ENCODE measurements at places on chromosomes 5 and 9.

DNA sequence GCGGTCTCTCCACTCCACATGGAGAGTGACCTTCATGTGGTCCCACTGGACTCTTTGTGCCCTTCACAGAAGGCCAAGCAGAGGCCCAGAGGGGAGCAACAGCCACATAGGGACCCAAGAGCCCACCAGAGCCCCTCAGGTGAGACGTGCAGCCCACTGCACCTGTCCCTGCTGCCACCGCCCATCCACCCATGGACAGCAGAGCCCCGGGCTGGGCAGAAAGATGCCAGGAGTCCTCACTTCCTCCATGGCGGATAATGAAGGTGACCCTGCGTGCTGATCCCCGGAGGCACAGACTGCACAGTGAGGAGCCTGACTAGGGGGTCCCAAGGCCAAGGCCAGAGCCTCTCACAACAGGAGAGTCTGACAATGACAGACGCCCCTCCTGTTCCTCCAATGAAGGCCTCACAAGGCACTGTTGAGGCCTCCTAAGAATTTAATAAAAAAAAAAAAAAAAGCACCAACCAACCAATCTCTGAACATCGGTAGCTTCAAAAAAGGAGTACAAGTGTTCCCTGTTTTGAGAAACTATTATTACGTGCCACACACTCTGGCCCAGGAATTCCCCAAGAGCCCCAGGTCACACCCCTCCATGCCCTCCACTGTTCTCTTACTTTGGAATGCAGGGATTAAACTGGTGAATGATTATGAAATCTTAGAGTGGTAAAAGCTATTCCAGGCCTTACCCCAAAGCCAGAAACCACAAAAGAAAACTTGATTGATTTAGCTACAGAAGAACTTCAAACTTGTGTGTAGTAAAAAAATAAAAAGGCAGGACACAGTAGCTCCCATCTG lies 2.8 kb upstream of the PPP1R26 start:
- no peak for DNase-seq

- no peak for DNase-seq
These were observed 189.7 kb upstream of the TLE4 start for GRCh38 chr9:79382044-79382443.

DNA sequence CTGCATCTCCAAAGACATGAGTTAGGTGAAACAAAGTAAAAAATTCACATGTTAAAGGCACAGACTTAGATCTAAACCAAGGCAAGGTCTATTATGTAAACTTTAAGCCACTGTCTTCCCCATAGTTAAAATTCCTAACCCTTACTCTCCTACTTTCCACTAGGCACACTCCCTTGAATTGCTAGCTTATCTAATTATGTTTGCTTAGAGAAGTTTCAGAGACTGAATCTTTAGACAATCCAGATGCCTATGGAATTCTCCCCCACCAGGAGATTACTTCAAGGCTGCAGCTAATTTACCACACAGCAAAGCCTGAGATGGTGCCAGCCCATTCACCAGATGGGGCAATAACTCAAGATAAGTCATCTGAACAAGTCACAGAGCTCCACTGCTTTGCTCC lies 803.1 kb upstream of the COX7C start:
- DNase-seq: no peak

DNA sequence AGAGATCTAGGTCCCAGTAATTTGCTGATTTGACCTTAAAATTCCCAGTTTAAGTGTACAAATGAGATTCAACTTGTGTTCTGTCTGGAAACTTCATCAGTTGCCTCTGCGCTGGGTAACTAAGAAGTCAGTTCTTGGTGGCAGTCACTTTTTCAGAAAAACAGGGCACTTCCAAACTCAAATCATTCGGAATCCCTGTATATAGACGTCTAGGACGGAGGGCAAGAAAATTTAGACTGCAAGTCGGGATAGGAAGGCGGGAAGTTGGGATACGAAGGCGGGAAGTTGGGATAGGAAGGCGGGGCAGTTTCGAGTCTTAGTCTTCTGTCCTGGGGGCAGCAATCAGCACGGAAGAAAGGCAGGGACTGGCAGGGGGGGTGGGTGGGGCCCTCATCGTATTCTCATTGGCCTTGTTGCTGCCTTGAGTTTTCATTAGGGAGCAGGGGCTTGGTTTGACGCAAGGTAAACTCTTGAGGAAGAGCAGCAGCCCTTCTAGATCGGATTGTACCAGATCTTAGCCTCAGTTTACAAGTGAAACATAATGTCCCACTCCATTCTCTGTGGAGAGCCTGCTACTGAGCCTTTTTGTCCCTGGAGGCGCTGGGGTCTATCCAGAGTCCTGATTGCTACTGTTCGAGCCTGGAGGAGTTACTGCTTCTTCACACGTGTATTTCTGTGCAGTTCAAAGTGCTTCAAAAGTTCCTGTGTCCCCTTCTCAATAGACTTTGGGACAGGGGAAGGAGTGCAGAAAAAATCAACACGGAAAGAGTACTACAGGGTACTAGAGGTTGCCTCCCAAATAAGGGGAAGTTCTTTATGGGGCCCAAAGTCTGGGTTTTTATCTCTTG lies 2.7 kb upstream of the PURA start:
- no peak for DNase-seq

GRCh38 chr9:98430535-98431292 lies 175.3 kb upstream of the TBC1D2 start:
- no peak for DNase-seq

GRCh38 chr5:672329-673160 lies 20.6 kb downstream of the TPPP start:
- DNase-seq: peak; percentile 57

GRCh38 chr9:32533336-32533735 lies 7.3 kb upstream of the RIGI start:
- DNase-seq: no peak

GRCh38 chr5:144202072-144202471 lies 31.4 kb downstream of the KCTD16 start:
- DNase-seq: no peak

- DNase-seq: no peak
These were observed 7.6 kb upstream of the TRMT10B start for GRCh38 chr9:37745970-37746369.

DNA sequence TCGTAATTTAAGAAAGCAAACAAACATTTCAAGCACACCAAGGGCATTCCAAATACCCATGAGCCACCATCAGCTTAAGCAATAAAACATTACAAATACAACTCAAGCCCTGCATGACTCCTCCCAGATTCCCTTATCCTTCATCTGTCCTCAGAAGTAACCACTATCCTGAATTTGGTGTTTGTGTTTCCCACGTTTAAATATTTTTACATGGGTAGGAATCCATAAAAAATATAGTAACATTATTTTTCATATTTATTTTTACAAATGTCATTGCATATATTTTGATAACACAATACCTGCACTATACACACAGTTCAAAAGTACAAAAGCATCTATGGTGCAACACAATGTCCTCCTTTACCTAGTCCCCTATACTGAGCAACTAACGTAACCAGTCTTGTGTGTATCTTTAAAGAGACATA lies 6.4 kb downstream of the PRKAA1 start:
- no peak for DNase-seq

DNA sequence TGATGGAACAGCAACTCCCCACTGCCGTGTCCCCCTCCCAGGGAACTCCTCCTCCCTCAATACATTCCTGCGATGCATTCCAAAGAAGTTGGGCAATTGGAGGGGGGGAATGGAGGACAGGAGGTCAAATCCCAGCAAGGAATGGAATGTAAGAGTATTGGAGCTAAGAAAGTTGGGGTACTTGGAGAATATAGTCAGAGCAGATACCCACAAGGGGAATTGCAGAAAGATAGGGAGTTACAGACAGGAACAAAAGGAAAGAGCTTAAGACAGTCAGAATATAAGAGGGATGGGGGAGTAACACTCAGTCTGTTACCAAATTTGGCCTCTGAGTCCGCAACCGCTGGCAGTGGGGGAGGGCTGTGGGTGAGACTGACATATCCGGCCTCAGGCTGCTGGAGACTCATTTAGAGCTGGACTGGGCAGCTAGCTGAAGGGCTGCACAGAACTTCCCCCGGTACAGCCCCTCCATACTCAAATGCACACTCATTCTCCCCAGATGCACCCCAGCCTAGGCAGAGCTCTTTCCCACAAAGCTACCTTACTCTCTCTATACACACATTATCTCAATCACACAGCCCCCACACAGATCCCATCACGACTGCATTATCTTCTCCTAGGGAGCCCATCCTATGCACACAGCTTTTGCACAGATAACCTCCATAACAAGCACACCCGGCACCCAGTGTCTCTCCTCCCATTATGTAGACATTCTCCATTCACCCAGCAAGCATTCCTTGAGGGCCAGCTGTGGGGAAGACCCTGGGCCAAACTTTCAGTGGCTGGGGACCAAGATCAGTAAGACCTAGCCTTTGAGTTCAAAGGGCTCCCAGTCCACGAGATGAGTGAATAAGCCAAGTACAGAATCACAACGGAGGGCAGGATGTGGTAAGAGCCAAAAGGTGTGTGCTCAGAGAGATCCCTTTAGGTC lies 3.7 kb downstream of the TLN1 start:
- peak; percentile 79 for DNase-seq

- DNase-seq: no peak
These were observed 383.9 kb downstream of the SH3GL2 start for GRCh38 chr9:17962747-17963146.

DNA sequence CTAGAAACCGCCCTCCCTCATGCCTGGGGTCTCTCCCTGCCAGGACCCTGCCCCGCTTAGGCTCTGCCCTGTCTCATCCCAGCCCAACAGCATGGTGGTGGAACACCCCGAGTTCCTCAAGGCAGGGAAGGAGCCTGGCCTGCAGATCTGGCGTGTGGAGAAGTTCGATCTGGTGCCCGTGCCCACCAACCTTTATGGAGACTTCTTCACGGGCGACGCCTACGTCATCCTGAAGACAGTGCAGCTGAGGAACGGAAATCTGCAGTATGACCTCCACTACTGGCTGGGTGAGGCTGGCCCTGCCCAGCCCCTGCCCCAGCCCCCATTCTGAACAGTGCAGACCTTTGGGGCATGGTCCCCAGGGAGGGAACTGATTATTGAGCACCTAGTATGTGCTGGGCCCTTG lies 33.9 kb downstream of the GSN start:
- DNase-seq: no peak

GRCh38 chr5:157890836-157891597 lies 32.1 kb upstream of the CLINT1 start:
- DNase-seq: no peak

DNA sequence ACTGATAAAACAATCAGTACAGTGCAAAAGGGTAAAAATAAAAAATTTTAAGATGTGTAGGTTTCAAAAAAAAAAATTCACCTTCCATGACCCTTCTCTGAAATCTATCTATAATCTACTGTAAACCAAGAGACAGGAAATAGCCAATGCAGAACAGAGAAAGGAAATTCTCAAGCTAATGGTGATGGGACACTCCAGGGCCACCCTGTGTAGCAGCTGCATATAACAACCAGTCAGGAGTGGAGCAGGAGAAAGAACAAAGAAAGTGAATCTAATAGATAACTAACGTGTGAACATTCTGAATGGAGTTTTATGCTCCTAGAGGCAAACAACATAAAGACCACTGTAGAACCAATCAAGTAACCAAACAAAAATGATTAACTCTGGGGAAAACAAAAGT lies 16.6 kb downstream of the SPTLC1 start:
- no peak for DNase-seq

DNA sequence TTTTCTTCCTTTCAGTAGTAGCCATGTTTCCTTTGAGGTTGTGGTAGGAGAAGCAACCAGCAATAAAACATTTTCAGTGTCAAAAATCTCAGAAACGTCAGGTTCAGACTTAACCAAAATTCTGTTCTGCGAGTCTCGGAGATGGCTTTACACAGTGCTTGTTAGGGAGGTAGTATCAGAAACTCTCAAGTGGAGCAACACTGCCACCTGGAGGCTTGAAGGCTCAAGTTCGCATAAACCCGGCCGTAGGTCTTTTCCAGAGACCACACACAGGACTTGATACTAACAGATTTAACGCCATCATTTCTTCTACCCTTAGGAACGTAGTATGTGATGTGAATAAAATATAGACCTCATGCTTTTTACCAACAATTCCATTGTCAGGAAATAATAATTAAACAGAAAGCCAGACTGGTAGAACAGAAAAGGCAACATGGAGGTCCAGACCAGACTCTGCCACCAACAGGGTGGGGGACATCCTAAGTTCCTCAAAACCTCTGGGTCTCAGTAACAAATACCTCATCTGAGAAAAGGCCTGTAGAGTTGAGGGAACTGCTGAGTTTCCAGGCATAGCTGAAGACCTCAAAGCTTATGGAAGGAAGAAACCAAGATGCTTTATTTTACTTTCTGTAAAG lies 8.5 kb downstream of the PTGER4 start:
- peak; percentile 77 for DNase-seq

DNA sequence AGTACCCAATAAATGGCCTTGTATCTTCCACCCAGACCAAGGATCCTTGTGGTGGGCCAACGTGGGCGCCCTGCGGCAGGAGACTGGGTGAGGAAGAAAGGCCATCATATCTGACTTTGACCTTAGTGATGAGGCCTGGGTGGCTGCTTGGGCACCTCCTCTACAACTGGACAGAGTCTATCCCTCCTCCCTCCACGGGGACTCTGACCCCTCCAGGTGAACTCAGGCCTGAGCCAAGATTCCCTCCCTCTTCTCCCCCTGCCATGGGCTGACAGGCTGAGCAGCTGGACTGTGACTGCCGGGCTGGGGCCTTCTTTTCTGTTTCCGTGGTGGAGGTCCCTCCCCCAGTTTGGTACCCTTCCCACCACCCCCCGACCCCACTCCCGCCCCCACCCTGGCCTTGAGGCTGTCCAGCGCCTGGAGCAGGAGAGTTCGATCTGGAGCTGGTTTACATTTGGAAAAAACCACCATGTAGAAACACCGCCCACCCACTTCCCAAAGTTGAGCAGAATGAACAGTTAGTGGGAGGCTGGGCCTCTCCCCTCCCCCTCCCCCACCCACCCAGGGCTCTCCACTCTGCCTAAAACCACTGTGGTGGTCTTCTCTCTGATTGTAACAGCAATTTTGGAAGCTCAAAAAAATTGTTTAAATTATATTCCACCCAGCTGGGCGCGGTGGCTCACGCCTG lies 1.2 kb upstream of the PHYHD1 start:
- no peak for DNase-seq

DNA sequence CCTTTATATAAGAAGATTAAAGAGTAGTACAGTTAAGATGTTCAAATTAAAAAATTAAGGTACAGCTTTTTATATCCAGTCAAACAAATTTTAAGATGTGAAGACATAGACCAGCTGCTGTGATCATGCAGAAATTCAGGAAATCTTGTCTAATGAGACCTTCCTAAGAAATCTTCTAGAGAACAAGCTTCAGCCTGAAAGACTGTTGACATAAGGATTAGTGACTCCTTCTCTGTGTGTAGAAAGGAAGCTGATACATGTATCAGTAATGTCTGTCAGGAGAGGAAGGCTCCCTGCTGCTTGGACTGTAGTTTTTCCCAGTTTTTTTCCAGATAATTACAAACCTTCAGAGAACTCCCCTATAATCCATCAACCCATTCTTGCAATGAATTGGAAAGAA lies 75.8 kb upstream of the PCSK5 start:
- no peak for DNase-seq

DNA sequence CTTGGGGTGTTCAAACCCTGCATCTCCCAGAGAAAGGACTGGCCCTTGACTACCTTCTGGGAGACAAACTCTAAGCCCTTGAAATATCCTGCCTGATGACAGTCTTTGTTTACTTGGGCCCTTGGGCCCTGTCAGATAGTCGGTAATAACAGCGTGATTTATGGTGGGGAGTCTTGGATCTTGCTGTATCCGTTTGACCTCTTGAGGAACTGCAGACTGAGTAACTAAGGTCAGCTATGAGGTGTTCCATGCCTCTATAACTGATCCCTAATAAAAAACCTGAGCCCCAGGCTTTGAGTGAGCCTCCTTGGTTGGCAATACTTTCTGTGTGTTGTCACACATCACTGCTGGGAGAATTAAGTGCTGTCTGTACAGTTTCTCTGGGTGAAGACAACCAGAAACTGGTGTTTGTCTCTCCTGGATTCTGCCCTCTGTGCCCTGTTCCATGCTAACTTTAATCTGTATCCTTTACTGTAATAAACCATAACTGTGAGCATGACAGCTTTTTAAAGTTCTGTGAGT lies 56.2 kb upstream of the ANKRD33B start:
- DNase-seq: no peak
